Activated CD4-positive, alpha-beta T cell treated with anti-CD3 and anti-CD28 coated beads, Interleukin-2, amount 10 ng/mL, durations not matched to agents 7 days and 5 days (primary cell): ENCODE measurements at places on chromosomes 16 and 17. TPM values are rescaled to one million over a fixed set of nuclear protein-coding genes. Genes with fewer than 3 reads are reported as not detected.

DNA sequence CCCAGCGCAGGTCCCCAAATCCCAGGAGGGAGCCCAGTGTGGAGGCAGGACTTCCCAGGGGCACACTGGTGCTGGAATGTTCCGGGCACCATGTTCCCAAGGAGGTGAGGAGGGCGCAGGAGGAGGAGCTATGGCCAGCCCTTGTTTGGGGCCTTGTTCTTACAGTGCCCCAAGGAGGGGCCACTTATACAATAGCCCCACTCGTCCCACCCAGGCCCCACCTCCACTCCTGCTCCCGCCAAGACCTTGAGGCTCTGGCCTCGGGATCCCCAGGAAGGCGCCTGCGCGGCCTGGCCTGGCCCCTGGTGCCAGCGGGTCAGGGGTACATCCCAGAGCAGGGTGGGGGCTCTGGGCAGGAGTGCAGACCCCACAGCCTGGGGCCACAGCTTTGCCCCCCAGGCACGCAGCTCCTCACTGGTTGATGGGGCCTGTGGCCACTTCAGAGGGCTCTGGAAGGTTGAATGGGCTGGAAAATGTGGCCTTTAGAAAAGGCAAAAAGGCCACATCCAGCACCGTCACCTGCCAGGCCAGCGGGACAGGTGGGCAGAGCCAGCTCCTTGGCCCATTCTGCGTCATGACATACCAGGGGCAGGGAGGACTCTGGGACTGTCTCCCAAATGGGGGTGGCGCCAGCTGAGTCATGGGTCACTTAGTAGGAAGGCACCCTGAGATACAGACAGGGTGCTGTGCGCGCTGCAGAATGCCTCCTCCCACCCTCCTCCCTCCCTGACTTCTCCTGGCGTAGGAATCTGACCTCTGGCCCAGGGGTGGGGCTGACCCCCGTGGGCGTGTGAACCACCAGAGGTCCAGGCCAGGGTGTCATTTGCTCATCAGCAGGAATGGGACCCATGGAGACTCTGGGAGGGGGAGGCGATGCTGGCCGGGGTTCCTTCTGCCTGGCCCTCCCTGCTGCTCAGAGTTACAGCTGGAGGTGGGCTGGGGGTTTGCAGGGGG lies 32.3 kb upstream of the PVALEF start:
- no peaks in the 10 kb centered on the region for H3K4me1 ChIP-seq
- DNase-seq, result no peak
- H3K36me3 ChIP-seq, result no peaks in the 10 kb centered on the region
- no peak overlapping the region for H3K27ac ChIP-seq

- no peak overlapping the region for H3K27ac ChIP-seq
- peaks cover 25% of the 10 kb centered on the region for H3K27me3 ChIP-seq
- H3K4me1 ChIP-seq, result peaks cover 2% of the 10 kb centered on the region
- no peak overlapping the region for H3K4me3 ChIP-seq
- no peaks in the 10 kb centered on the region for H3K36me3 ChIP-seq
- DNase-seq, result peak; percentile 65
Measured at GRCh38 chr17:32936894-32937500, 9.0 kb downstream of the TMEM98 start.

- no peak for DNase-seq
- peaks cover 6% of the 10 kb centered on the region for H3K4me1 ChIP-seq
- H3K36me3 ChIP-seq, result peaks cover 61% of the 10 kb centered on the region
- no peak overlapping the region for H3K4me3 ChIP-seq
- H3K27me3 ChIP-seq, result no peaks in the 10 kb centered on the region
Measured at GRCh38 chr16:69321080-69321479, 9.3 kb downstream of the PDF start.

DNA sequence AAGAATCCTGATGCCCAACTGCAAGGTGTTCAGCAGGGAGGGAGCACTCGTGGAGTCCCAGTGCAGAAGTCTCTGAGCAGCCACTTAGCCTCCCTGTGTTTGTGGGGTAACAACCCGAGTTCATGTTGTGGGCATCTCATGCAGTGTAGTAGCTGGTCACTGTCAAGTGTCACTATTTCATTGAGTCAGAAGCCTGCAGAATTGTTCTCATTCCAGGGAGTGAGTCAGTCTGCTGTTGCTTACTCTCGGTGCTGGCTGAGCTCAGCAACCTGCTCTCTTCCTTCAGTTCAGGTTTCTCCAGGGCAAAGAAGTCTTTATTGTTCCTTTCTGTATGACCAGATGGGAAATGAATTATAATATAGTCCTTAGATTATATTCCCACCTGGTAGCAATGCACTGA lies 24.1 kb downstream of the HMOX2 start:
- peaks cover 33% of the 10 kb centered on the region for H3K36me3 ChIP-seq
- H3K4me1 ChIP-seq, result peaks cover 82% of the 10 kb centered on the region
- no peak overlapping the region for H3K27ac ChIP-seq
- DNase-seq, result no peak
- no peak overlapping the region for H3K4me3 ChIP-seq

The PRSS22 gene
- not detected for total RNA-seq
